ENCODE measurements at places on chromosomes 4 and X.

GRCh38 chrX:54633641-54634040, 103.6 kb downstream of the GNL3L start:
- no peak for DNase-seq

DNA sequence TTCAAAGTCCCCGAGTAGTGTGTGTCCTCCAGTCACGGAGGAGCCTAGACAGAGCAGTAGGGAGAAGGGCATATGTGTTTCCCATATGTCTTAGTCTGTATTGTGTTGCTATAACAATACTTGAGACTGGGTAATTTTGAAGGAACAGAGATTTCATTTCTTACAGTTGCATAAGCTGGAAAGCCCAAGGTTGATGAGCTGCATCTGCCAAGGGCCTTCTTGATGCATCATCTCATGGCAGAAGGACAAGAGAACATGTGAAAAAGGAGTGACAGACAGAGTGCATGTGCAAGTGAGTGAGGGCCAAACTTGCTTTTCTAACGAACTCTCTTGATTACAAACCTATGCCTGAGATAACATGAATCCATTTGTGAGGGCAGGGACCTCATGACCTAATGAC, 243.4 kb downstream of the ARHGAP10 start:
- DNase-seq = no peak

DNA sequence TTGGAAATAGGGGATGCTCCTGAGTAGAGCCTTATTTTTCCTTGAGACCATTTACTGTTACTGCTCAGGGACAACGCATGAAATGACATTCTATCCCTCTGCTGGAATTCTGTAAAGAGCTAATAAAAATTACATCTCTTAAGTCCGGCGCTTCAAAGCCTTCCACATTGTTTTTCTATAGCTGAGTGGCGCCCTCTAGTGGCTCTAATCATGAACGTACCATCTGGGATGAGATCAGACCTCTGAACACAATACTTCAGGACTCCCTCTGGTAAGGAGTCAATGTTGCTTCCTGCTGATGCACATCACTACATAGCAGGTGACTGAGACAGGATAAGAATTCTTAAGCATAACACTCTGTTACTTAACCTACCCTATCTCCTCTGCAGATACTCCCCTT, 6.0 kb downstream of the HMGN5 start:
- DNase-seq = no peak

GRCh38 chr4:37976507-37976906, 16.3 kb downstream of the PTTG2 start:
- no peak for DNase-seq

GRCh38 chrX:56503941-56504673, 59.3 kb upstream of the UBQLN2 start:
- no peak for DNase-seq

GRCh38 chrX:14013054-14013453, 16.6 kb downstream of the GEMIN8 start:
- no peak for DNase-seq

GRCh38 chrX:74500067-74500466, 78.8 kb downstream of the SLC16A2 start:
- DNase-seq = no peak

DNA sequence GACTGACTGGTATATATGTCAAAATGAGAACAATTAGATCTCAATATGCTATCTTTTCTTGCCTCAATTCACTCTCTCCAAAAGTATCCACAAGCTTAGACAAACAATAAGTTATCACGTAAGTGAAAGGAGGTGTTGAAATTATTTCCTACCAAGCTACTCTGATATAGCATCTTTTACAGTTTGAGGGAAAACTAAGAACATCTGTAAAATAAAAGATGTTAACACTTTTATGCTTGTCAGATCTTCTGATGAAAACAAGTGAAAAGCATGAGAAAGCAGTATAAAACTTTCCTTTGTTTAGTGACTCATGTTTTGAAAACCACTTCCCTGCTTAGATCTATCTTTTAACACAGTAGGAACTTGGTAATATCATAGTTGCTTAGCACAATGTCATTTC, 8.4 kb upstream of the MAB21L2 start:
- no peak for DNase-seq

DNA sequence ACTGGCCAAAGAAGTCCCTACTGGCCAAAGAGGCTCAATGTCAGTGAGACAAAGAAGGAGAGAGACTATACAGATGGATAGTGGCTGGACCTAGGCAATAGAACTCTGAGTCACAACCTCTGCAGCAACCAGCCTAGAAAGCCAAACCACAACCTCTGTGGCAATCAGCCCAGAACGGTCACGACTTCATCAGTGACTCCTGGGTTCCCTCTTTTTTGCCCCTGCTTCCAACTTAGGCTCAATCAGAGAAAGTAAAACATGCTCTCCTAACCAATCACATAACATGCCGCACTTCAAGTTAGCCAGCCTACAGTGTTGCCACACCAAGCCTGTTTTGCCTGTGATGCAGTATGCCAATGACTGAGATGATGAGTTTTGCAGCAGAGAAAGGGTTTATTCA, 203.4 kb downstream of the ANAPC10 start:
- DNase-seq = no peak

GRCh38 chr4:14054391-14054790, 426.9 kb upstream of the BOD1L1 start:
- DNase-seq = no peak

GRCh38 chr4:110503270-110504083, 27.5 kb downstream of the ENPEP start:
- no peak for DNase-seq

- DNase-seq = no peak
Observed at GRCh38 chr4:72243641-72244040, 211.8 kb downstream of the NPFFR2 start.

GRCh38 chr4:167456619-167457018, 222.3 kb upstream of the SPOCK3 start:
- no peak for DNase-seq

GRCh38 chr4:9999956-10000561, 21.2 kb downstream of the SLC2A9 start:
- peak; percentile 38 for DNase-seq

GRCh38 chrX:133559909-133560308, 144.6 kb upstream of the GPC4 start:
- DNase-seq = no peak

GRCh38 chr4:73663576-73663975, 43.3 kb upstream of the RASSF6 start:
- no peak for DNase-seq

DNA sequence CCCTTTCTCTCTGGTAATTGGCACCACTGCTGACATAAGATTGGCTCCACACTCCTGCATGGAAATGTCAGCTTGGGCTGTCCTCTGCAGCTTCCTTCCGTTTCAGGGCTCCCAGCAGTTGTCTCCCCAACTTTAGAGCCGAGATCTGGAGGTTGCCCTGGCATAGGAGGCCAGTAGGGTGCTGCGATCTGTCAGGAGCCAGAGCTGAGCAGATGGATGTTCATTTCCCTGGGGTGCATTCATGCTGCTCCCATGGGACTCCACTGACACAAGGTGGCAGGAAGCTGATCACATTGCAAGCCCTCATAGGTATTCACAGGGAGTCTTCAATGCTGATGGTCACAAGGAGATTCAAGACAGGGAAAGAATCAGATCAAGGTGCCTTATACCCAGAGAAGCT, 116.6 kb upstream of the RAI2 start:
- no peak for DNase-seq

- no peak for DNase-seq
Observed at GRCh38 chrX:46957297-46957696, 45.1 kb downstream of the JADE3 start.

- no peak for DNase-seq
Observed at GRCh38 chr4:23022032-23022431, 329.3 kb downstream of the GBA3 start.

GRCh38 chr4:123617791-123618190, 221.2 kb downstream of the SPRY1 start:
- no peak for DNase-seq

- DNase-seq = no peak
Observed at GRCh38 chrX:11375614-11376119, 82.5 kb downstream of the AMELX start.

- DNase-seq = no peak
Observed at GRCh38 chr4:52265781-52266525, 214.8 kb downstream of the SPATA18 start.

- no peak for DNase-seq
Observed at GRCh38 chrX:37644381-37645305, 40.9 kb upstream of the XK start.

DNA sequence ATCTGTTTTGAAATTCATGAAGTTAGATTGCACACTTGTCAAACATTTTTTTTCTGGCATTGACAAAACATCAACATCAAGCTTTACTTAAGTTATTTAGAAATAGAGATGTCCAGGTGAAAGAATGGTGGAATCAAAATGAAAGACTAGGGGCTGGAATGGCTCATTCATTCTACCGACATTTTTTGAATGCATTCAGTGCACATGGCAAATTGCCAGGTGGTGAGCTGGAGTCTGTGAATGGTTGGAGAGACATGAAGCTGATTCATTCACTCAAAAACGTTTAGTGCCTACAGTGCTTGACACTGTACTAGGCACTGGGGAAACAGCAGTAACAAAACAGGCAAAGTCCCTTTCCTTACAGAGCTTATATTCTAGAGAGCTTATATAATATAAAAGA, 292.4 kb downstream of the PPP1R2C start:
- no peak for DNase-seq

GRCh38 chr4:74967324-74967723, 34.4 kb downstream of the PARM1 start:
- DNase-seq = no peak

DNA sequence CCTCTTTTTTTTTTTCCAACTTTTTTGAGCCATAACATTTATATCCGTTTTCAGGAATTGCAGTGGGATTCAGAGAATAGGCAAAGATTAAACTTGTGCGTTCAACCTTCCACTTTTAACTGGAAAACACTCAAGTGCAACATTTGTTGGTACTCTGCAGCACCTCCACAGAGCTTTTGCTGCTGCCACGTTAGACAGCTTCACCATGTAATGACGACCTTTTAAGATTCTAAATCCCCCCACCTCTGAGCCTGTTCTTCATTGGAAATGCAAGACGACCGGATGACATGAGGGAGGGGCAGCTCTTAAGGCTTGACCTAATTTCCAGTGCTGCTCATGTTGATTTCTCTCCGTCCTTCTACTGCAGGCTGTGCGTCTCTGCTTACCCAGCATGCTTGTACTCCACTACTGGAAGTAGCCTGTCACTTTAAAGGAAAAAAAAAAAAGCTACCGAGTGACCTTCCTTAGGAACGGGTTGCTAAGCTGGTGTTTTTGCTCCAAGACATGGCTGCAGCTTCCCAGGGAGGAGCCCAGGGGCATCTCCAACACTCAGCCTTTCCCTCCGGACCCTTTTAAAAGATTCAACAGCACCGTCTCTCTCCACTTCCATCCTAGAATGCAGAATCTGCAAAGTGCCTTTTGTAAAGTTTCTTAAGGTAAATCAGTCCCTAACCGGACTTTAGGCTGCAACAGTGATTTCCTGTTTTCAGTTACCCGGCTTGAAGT, at the start of gene CC2D2A:
Gene CC2D2A, plus strand, starts transcription at position 481 of the 726 bp plus-strand sequence. CDS start 6,051 bp downstream, outside the sequence.
- DNase-seq = no peak

DNA sequence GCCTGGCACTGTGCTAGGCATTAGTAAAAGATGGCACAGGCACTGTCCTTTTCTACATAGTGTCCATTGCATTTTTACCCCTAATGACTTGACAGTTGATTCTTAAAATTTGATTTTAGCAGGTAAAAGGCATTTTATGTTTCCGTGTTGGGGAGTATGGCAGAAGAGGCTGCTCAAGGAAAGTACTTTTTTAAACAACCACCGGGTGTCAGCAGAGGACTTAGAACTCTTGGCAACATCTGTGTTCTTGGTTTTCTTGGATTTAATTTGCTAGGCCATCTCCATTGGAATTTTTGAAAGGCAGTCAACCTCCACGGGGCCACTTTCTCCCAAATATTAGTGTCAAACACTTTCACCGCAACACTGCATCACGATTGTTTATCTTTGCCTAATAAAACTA, 102.9 kb downstream of the TSPAN7 start:
- no peak for DNase-seq

- DNase-seq = no peak
Observed at GRCh38 chr4:96305030-96305429, 465.1 kb downstream of the PDHA2 start.

GRCh38 chr4:102554482-102554881, 53.3 kb downstream of the NFKB1 start:
- no peak for DNase-seq

DNA sequence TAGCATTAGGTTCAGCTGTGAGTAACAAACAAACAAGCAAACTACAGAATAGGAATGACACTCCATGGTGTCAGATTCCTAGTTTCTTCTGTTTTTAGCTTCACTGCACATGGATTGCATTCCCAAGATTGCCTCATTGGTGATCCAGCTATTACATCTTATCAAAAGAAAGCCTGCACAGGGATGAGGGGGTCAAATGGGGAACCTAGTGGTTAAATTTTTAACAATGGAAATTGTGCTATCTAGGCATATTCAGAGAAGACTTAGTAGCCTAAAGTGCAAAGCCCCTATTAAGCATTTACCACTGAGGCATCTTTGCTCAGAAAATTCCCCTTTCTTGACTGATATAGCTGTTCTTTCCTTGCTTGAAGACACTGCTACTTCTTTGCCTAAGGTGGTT, 3.9 kb upstream of the TTC29 start:
- no peak for DNase-seq

DNA sequence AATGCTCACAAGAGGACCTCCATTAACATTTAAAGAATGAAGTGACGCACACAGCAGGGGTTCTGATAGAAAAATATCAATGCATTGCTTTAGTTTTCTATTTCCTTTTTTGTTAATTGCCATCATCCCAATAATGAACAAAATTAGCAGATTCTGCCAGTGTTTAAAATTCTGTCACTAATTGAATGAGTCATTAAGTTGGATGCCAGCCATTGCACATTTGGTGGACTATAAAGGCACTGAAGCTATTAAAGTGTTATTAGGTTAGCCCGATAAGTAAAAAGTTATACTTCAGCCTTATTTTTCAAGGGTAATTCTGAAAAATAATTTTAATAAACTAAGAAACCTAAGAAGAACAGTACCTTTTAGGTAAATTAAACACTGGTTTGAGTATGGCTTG, 53.1 kb downstream of the MAP3K15 start:
- no peak for DNase-seq

- DNase-seq = no peak
Observed at GRCh38 chrX:96615448-96615847, 69.2 kb upstream of the DIAPH2 start.

DNA sequence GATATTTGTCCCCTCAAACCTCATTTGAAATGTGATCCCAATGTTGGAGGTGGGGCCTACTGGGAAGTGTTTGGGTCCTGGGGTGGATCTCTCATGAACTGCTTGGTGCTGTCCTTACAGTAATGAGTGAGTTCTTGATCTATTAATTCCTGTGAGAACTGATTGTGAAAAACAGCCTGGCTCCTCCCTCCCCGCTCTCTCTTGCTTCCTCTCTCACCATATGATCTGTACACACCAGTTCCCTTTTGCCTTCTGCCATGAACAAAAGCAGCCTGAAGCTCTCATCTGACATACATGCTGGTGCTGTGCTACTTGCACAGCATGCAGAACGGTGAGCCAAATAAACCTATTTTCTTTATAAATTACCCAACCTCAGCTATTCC, 11.2 kb upstream of the YIPF7 start:
- DNase-seq = no peak

DNA sequence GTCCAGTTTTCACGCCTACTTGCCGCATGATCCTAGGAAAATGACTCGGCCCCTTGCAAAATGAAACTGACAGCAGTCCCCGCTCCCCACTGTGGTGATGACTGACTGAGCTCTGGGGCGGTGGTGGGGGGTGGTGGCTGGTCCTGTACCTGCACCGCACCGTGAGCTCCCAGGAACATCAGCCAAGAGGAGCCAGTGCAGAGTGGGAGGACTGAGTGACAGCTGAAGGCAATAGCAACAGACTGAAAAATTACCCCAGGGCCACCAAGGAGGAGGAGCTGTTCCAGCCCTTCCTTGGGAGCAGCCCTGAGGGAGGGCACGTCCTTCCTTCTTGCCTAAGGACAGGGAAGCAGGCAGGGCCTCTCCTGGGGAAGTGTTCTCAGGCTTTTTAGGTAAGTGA, 2.4 kb upstream of the C4orf50 start:
- DNase-seq = no peak

Data from GM10248 (cell line).